ENCODE measurements at places on chromosomes 6 and 20.

DNA sequence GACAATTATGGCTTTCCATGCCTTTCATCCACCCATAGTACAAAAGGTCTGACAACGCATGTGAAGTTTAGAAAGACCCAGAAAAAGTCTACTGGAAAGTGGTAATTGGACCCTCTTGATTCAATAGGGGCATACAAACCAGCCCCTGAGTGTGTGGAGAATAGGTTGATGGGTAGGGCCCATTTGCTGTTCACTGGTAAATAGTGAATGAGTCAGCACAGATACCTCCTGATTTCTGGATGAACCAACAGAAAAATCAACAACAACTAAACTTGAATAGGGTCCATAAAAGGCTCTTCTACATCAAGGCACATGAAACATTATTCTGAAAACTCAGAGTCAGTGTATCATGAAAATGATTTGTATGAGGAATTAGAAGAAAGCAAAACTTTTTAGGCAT, 235.4 kb upstream of the SLC35B3 start:
- no peak for DNase-seq

DNA sequence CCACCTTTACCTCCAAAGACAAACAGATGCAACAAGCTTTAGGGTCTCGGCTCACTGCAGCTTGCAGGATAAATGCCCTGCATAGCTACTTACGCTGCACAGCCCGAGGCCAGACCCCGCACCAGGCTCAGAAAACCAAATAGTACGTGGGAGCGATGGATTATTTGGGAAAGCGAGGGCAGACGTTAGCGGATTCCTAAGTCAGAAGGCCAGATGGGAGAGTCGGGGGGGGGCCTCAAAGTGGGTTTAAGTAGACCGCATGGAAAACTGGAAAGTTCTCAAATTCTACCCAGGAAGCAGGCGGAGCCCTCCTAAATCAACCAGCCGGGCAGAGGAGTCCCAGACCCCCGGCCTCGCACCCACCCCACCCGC, 382 bp downstream of the SFT2D1 start:
- DNase-seq = no peak

GRCh38 chr6:13500264-13500663, 12.9 kb upstream of the GFOD1 start:
- no peak for DNase-seq

DNA sequence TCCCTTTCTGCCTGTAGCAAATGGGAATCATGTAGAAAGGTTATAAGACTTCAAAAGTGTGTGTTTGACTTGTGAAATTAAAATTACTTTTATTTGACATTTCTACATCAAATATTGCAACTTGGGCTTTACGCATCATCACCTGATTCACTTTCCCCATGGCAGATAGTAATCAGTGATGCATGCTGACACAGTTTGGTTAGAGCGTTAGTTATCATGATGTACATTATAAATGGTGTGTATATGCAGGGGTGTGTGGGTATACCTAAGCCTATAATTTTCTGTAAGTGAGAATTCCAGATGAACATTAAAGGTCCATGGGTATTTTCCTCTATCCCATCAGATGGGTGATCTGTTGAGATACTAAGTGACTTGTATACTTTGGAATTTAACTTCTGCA, 141.5 kb downstream of the KLHL32 start:
- no peak for DNase-seq

GRCh38 chr20:21225215-21225947, 77.8 kb upstream of the XRN2 start:
- no peak for DNase-seq

DNA sequence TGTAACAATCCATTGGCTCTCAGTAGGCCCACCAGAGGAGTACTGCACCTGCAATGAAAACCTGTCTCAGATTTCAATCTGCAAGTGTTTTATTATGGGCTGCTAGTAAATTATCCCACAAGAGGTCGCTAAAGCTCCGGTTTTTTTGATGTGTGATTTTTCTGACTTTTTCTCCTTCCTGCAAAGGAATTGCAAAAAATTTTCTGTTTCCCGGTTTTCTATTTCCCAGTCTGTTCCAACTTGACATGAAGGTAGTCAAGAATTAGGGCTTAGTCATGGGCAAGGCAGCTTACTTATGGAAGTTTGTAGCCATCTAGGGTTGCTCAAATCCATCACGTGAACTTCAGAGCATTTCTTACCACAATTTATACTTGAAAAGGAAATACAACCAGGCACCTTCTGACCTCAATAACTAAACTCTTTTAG, 38.5 kb upstream of the AHI1 start:
- DNase-seq = no peak

GRCh38 chr20:17210983-17211382, 15.9 kb upstream of the PCSK2 start:
- DNase-seq = no peak

- DNase-seq = no peak
Measured at GRCh38 chr6:31142361-31142761, 3.5 kb upstream of the PSORS1C2 start.

GRCh38 chr6:39923394-39923793, 10.9 kb downstream of the MOCS1 start:
- DNase-seq = no peak

GRCh38 chr6:24140591-24140990, 14.6 kb downstream of the NRSN1 start:
- DNase-seq = peak; percentile 82

- DNase-seq = no peak
Measured at GRCh38 chr6:80439721-80440470, 333.4 kb downstream of the BCKDHB start.

DNA sequence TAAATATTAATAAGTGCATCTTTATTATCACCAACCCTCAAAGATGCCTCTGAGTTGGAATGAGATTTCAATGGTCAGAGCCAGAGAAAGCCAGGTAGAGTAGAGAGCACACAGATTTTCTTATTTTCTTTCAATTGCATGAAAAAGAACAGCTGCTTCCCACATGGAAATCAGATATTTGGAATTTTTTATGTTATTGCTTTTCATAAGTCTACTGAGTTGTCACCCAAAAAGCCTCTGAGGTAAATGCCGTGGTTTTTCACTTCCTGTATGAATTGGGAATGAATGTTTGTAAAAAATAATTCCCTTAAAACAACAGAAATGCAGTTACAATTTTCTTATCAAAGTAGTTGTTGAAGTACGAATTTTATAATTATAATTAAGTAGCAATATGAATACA, 563.1 kb downstream of the RFPL4B start:
- DNase-seq = no peak

GRCh38 chr6:78830805-78831204, 36.5 kb upstream of the IRAK1BP1 start:
- DNase-seq = no peak

GRCh38 chr6:8170245-8170644, 67.9 kb upstream of the EEF1E1 start:
- DNase-seq = no peak

DNA sequence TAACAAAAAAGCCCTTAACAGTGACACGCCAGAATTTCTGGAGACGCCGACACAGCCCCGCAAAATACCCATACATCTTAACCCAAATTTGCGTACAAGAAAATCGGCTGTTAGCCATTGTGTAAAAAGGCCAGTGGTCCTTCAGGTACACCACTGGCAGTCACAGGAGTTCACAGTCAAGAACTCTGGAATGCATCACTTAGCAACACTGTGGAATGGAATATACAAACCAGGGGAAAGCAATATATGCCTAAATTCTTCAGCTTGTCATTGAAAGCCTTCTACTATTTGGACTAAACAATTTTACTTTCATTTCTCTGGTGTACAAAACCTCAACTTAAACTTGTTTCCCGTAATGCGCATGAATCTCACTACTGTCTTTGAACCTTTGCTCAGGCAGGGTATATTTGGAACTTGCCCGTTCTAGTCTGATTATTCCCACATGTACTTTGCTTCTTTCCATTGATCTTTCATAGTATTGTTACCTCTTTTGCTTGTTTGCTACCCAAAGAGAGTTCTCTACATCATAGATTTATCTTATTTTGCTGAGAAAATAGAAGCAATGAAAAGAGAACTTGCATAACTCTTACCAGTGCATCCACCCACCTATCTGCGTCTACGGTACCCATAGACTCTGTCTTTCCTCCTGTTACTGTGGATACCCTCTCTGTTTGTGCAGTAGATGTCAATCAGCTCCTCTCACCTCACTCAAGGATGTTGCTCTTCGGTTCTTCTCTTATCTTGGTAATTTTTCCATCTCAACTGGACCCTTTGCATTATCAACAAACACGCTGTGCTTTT, at the start of gene ARMH2:
ARMH2 (minus strand) TSS at position 178 of the 801 bp plus-strand sequence; CDS start at position 118, 60 bp downstream.
- DNase-seq = no peak

GRCh38 chr6:129701721-129702455, 8.1 kb downstream of the ARHGAP18 start:
- no peak for DNase-seq

DNA sequence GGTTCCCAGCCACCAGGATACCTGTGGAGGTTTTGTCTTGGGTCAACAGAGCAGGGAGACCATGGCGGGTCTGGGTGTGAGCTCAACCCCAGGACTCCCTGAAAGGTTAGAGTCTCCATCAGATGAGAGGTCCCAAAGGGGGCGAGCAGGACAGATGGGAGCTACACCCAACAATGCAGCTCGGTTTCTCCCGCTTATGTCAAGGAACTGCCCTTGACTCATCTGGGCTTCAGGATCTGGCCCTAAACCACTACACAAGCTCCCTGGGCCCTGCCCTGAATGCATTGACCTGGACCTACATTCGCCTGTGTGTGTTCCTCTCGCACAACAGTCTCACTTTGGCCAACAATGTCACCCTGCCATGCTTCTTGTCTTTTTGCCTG, 57.6 kb upstream of the SYNDIG1 start:
- no peak for DNase-seq

GRCh38 chr6:125747589-125748405, 1.6 kb upstream of the HEY2 start:
- peak; percentile 57 for DNase-seq

DNA sequence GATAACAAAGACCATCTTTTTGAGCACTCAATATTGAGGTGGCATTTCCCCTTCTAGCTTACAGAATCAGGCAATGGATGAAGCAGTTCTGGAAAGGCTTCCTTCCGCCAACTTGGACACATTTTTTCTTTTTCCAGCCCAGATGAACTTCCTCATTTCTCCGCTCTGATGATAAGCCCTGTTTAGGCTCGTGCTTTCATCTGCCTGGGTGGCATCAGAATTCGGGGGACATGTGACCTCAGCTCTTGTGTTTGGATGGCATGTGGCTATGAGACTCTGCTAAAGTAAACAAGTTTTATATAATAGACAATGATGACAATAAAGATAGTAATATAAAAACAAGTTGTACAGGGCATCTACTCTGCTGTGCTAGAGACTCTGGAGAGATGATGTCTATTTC, 796.7 kb downstream of the DHX35 start:
- no peak for DNase-seq

GRCh38 chr6:53831081-53831869, 36.5 kb downstream of the LRRC1 start:
- no peak for DNase-seq

- no peak for DNase-seq
Measured at GRCh38 chr6:5130135-5130866, 45.2 kb downstream of the PPP1R3G start.

DNA sequence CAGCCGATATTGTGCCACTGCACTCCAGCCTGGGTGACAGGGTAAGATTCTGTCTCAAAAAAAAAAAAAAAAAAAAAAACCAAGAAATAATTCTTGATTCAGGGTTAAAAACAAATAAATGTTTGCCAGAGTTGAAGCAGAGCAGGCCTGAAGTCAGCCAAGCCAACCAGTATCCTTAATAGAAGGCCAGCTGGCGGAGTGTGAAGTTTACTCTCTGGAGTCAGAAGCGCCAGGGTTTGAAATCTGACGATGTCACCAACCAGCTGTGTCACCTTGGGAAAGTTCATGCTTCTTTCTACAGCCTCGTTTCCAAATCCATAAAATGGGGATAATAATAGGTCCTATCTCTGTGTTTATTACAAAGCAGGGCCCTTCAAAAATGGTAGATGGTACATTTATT, 73.0 kb upstream of the ENPP5 start:
- DNase-seq = no peak

DNA sequence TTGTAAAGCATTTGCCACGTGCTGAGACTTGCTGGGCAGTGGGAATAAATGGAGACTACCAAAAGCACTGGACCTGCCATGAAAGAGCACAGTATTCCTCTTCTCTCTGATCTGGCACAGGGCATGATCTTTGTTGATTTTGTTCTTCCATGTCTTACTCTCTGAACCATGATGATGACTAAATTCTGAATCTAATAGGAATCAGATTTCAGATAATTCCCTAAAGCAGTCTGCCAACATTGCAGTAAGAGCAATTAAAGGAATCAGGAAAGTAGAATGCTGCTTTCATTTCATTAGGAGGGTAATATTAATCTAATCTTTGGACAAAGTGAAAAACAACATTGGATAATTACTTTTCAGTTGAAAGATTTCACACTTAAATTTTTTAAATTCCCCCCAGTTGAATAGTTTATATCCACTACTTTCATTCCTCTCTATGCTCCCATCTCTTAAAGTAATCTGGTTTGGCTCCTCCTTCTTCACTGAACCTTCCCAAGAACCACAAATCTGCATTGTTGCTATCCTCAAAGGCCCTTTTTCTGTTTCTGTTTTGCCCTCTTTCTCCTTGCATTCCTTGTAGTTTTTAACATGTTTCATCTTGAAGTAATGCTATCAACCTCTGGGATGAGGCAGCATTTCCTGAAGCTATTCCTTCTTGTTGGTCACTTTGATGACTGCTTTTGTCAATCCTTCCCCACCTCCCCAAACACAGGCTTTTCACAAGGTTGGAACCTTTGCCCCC, 243.2 kb upstream of the TENT5A start:
- DNase-seq = no peak

GRCh38 chr20:37245216-37246150, 16.1 kb downstream of the GHRH start:
- DNase-seq = no peak

- no peak for DNase-seq
Measured at GRCh38 chr20:5580940-5581708, 169.1 kb upstream of the SHLD1 start.

GRCh38 chr6:14117158-14118090, at the start of gene CD83:
Gene CD83 (plus strand): TSS chr6:14117772. CDS start chr6:14117812, 40 bp downstream.
- peak; percentile 75 for DNase-seq

- no peak for DNase-seq
Measured at GRCh38 chr6:141421378-141421777, 711.3 kb upstream of the GJE1 start.

GRCh38 chr6:3754776-3755175, 3.3 kb upstream of the PXDC1 start:
- no peak for DNase-seq

GRCh38 chr20:58268421-58268821, 40.0 kb upstream of the ANKRD60 start:
- DNase-seq = no peak

- DNase-seq = no peak
Measured at GRCh38 chr6:90124874-90125510, 171.7 kb downstream of the BACH2 start.

GRCh38 chr6:164195942-164196281, 781.4 kb downstream of the QKI start:
- DNase-seq = no peak

GRCh38 chr6:134575221-134575620, 257.3 kb upstream of the SGK1 start:
- no peak for DNase-seq

DNA sequence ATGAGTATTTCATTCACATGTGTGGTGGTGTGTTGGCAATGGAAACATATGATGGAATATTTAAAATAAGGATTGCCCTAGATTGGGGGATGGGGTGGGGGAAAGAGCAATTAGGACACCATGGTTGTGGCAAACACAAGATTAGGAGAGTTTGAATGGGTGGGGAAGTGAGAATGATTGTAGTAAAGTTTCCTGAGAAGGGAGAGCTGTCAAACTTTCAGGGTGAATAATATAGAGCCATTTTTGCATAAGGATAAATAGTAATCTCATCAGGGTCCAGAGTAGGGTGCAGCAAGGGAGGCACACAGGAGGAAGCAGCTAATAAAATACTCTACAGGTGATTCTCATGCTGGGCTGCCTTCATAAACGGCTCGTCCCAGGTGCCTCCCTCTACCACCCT, 294.9 kb upstream of the MARCKS start:
- DNase-seq = no peak
